Activated CD4-positive, alpha-beta T cell treated with anti-CD3 and anti-CD28 coated beads, Interleukin-2, amount 50 U/mL, for 24 hours (primary cell): ENCODE measurements at places on chromosomes 2 and 18.
A peak's percentile ranks its signal among the peaks of the same experiment; 100 is the strongest.

DNA sequence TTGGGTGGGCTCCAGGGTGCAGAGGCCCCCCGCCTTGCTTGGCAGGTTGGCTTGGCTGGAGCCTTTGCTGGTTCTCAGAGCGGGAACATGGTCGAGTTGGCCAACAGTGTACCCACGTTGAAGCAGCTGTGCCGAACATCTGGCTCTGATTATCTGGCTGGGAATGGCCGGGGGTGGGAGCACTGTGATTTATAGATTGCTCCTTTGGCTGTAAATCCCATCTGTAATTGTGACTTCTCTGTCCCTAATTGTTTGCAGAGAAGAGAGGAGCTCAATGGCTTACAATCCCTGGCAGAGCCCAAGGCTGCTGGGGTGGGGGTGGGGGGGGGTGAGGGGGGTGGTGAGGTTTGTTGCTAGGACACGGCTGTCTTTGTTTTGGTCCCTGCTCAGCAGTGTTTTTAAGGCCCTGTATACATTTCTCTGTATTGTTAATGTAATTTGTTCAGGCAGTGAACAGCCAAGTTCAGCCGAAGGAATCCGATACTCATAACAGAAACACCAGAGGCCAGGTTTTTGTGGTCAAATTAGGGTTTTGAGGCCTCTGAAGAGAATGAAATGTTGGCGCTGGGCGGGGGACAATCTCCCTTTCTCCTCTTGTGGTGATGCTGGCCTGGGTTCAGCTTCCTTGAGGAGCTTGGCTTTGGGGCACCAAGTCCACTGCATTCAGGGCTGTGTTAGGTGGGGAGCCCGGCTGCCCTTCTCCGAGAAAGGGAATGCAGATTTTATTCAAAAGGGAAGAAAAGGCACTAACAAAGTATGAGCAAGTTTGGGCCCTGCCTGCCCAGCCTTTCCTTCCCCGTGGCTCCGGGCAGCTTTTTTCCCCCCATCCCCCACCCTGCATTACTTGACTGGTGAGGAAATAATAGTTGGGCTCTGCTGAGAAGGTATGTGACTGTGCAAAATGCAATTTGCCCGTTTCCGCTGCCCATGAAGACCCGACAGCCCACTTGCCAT lies 82.5 kb downstream of the TCF7L1 start:
- no peak for DNase-seq

DNA sequence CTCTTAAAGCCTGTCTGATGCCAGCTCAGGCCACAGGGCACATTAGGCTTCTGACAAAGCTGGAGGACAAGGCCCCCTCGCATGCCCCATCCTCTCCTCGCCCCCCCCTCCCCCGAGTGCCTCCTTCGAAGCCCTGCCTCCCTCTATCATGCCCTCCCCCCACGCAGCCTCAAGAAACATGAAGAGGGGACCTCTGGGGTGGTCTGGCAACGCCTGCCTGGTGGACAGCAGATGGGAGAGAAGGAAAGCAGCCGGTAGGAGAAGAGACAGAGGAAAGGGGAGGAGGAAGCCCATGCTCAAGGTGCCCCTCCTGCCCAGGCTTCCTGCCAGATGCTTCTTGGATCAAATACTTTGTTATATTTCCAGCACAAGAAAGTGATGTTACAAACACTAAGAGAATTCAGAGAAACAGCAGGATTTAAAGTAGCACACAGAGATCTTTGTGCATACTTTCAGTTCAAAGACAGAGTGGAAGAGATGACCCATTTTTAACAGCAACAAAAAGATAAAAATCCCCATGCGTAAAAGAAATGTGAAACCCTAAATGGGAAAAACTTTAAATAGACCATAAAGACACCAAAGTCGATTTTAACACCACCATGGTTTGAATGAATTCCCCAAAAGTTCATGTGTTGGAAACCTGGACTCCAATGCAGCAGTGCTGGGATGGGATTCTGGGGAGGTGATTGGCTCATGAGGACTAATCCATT lies 19.0 kb downstream of the BOK start:
- DNase-seq = no peak

DNA sequence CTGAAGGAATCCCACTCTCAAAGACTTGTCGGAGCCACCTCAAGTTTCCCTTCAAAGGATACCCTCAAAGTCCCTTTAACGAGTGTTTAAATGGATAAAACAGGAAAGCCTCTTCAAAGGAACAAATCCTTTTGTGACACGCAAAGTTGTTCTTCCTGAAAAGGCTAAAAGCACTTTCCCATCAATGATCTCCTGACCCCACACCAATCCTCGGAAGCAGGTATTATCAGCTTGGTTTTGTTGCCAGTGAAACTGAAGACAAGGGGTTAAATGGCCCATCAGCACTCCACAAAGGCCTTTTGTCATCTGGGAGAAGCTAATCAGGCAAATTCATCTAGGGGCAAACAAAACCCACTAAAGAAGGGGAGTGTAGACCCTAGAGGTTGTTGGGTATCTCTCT lies 418.0 kb upstream of the ID2 start:
- DNase-seq = no peak

DNA sequence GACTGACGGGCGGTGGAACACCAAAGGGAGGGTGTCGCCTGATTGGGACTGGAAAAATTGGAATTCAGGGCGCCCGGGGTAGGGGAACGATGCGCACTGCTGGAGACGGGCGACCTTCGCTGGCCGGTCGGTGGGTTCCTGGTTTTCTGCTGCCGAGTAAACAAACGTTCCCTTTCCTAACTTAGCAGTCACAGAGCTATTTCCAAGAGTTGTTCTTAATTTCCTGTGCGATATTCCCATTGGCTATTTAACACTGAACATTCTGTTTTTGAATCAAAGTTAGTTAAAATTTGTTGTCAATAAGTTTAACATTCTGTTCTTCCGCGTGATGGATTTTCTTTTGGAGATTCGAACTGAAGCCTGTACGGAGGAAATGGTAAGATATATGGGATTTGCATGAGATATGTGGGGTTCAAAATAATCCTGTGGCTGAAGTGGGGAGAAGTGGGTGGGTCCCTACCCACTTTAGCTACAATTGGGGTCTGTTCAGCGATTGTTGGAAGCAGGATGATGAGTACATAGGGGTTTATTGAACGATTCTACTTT lies 862 bp downstream of the C18orf54 start:
- DNase-seq = no peak

GRCh38 chr2:236210536-236210935 lies 42.4 kb upstream of the GBX2 start:
- no peak for DNase-seq

- peak; percentile 3 for DNase-seq
Measured at GRCh38 chr2:215680605-215681598, 245.0 kb upstream of the FN1 start.

DNA sequence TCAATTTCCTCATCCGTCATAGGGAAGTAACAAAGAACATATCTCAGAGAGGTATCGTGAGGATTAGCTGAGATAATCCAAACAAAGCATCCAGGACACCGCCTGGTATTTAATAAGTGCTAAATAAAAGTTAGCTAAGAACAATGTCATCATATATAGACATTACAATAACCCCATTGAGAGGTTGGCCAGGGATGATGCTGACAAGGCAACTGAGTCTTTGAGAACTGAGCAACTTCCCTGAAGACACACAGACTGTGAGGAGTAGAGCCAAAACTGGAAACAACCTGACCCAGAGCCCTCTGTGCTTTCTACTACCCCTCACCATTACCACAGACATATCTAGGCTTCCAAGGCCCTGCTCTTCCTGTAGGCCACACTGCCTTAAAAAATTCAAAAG lies 1.6 kb upstream of the DCTN1 start:
- no peak for DNase-seq

GRCh38 chr2:173254659-173255058 lies 100.0 kb upstream of the CDCA7 start:
- DNase-seq = no peak

GRCh38 chr2:233387225-233387624 lies 32.9 kb downstream of the DGKD start:
- no peak for DNase-seq

- no peak for DNase-seq
Measured at GRCh38 chr2:216084547-216084946, 2.8 kb downstream of the TMEM169 start.

GRCh38 chr2:10326151-10326616 lies 23.5 kb downstream of the HPCAL1 start:
- no peak for DNase-seq

DNA sequence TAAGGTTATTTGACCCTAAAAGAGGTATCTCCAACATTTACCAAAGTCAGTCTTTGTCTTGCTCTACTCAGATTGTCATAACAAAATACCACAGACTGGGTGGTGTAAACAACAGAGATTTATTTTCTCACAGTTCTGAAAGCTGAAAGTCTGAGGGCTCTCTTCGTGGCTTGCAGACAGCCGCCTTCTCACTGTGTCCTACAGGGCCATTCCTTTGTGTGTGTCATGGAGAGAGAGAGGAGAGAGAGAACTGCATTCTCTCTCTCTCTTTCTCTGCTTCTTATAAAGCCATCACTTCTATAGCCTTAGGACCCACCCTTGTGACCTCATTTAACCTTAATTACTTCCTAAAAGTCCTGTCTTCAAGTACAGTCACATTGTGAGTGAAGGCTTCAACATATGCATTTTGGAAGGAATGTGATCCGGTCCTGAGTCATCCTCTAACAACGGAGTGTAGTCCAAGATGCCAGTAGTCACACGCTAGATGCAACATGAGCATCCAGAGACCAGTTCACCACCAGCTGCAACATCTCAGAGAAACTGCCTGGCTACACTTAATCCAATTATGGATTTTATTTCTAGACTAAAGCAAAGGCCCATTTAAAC lies 130.2 kb downstream of the CD226 start:
- no peak for DNase-seq

GRCh38 chr2:237791977-237792727 lies 6.4 kb upstream of the RBM44 start:
- DNase-seq = no peak

- DNase-seq = no peak
Measured at GRCh38 chr2:118577202-118577601, 270.2 kb downstream of the EN1 start.

GRCh38 chr18:75262511-75262910 lies 51.9 kb downstream of the TSHZ1 start:
- no peak for DNase-seq

DNA sequence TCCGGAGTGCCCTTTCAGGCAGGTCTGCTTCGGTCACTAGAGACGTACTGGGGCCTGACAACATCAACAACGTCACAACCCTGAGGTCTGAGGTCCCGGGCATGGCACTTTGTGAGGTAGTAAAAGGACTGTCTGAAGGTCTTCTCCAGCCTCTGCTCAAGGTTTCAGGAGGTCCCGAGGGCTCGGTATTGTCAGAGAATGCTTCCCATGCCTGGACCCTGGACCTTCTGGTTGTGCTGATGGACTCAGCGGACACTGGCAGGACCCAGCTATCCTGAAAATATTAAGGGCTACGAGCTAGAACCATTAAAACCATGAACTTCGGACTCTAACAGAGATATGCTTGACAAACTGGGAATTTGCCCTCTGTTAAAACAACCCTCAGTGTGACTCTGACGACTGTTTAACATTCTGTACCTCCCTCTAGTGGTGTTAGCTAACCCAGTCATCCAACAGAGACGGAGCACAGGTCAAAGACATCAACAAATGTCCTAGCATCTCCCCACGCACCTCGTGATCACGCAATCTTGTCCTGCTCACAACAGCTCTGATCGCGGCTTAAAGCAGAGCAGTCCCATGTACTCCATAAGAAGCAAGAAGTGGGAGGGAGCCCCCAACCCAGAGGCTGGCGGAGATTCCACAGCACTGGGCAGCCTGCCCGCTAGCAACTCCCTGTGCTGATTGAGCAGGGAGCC lies 96.5 kb downstream of the CCDC93 start:
- DNase-seq = no peak

DNA sequence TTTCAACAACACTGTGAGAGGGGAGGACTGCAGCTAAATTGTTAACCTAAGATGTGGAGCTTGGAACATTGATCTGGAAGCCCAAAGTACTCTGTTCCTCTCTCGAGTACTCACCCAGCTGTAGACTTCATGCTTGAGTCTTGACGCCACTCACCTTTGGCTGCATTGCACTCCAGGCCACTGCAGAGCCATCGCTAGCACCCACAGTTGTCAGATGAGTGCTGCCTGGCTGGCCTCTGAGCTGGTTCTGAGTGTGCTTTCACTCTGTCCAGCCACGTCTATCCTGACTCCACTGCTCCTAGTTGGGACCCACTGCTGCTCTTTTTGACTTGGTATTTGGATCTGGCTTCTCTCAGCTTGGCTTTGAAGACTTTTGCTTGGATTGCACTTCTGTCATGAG lies 552.1 kb downstream of the DCDC2C start:
- no peak for DNase-seq

DNA sequence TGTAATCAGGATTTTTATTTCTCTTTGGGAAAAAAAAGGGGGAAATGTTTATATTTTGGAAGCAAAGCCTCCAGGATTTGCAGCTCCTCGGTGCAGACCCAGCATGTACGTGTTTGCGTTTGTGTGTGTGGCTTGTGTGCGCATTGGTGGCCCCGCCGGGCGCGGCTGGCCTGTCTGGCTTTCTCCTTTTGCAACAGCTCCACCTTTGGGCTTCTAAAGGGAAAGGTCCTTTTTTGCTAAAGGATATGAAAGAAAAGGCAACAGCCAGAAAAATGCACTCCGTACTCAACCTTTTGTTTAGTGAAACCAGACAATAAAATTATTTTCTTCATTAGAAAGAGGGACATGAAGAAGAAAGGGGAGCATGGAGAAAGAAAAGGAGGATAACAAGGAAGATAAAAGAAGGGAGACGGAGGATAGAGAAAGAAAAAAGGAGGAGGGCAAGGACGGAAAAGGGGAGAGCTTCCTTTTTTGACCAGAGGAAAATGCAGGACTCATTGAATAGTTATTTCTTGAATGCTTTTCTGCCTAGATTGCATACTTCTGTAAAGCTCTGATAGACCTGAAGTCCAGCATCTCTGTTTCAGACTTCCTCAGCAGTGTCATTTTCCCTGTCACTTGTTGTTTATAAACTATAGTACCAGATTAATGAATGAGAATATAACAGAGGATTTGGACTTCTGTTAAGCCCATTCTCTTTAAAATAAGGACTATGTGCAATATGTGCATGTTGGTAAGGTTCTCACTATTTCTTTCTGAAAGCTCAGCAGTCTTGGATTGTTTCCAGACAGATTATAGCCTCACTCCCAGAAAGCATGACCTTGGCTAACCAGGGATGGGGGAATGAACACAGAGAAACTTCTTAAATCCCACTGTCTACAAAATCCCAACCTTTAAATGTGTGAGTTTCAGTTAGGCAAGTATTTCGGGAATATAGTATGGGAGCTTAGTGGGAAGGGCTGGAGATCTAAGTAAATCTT lies 563.1 kb upstream of the PIK3C3 start:
- no peak for DNase-seq

GRCh38 chr2:237289139-237289538 lies 124.8 kb downstream of the COL6A3 start:
- no peak for DNase-seq

- DNase-seq = no peak
Measured at GRCh38 chr2:176892676-176893226, 319.8 kb upstream of the HNRNPA3 start.

- DNase-seq = no peak
Measured at GRCh38 chr2:10575609-10576280, 114.0 kb downstream of the NOL10 start.

DNA sequence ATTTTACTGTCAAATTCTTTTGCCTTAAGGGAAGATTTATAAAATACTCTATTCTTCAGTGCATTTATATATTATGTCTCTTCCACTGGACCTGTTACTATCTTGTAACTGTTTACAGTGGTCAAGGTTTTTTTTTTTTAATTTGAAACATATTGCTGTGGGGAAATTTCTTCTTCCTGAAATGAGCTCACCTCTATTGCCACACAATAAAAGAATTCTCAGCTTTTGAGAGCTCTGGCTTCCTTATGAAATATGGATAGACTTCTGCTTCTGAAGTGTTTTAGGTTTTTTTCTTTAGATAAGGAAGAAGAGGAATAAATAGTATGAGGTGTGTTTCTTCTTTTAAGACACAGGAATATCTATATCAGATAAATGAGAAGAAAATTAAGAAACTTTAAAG lies 7.7 kb downstream of the VRK2 start:
- DNase-seq = no peak
